ENCODE measurements at places on chromosomes 11 and 22.

DNA sequence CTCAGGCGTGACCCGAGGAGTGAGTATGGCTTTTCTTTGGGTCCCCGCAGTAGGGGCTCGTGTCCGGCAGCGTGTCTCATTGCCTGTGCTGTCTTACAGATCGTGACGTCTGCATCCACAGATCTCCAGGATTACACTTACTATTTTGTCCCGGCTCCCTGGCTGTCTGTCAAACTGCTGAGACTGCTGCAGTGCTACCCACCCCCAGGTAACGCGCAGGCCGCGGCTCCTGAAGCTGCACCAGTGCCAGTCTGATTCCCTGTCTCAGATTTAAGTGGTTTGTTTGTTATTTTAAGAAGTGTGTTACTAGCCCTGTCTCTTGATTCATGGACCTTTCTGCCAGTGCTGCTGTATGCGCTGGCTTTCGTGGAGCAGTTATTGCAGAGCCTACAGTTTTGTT is 52.0 kb downstream of the MUC6 start:
- no peak for DNase-seq

GRCh38 chr11:5096011-5096410 is 26.6 kb downstream of the OR52E1 start:
- DNase-seq, result no peak

DNA sequence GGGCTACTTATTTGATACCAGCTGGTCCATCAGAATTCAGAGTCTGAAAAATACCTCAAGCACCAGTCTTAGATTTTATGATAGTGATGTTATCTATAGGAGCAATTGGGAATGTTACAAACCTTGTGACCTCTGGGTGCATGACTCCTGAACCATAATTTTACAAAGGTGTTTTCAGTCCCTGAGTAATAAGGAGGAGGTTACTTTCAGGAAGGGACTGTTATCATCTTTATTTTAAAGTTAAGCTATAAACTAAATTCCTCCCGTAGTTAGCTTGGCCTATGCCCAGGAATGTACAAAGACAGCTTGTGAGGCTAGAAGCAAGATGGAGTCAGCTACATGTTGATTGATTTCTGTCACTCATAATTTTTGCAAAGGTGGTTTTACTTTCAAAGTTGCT is 101.9 kb downstream of the UVRAG start:
- DNase-seq, result no peak

- DNase-seq, result no peak
These were observed 33.4 kb upstream of the LYVE1 start for GRCh38 chr11:10601837-10602236.

- no peak for DNase-seq
These were observed 60.7 kb upstream of the CSNK2A3 start for GRCh38 chr11:11413776-11414175.

GRCh38 chr11:76206077-76206326 is 300 bp downstream of the WNT11 start:
- DNase-seq, result no peak

GRCh38 chr22:50544078-50544745 is 1.5 kb upstream of the KLHDC7B start:
- DNase-seq, result peak; percentile 79

DNA sequence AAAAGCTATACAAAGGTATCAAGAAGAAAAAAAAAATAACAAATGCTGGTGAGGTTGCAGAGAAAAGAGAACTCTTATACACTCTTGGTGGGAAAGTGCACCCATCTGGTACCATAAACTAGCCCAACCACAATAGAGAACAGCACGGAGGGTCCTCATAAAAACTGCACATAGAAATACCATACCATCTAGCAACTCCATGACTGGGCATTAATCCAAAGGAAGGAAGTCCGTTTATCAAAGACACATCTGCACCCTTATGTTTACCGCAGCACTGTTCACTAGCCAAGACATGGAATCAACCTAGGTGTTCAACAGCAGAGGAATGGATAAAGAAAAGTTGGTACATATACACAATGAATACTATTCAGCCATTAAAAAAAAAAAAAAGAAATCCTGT is 10.8 kb upstream of the CLDN5 start:
- DNase-seq, result no peak

GRCh38 chr22:42287174-42287890 is 16.9 kb upstream of the TCF20 start:
- DNase-seq, result no peak

DNA sequence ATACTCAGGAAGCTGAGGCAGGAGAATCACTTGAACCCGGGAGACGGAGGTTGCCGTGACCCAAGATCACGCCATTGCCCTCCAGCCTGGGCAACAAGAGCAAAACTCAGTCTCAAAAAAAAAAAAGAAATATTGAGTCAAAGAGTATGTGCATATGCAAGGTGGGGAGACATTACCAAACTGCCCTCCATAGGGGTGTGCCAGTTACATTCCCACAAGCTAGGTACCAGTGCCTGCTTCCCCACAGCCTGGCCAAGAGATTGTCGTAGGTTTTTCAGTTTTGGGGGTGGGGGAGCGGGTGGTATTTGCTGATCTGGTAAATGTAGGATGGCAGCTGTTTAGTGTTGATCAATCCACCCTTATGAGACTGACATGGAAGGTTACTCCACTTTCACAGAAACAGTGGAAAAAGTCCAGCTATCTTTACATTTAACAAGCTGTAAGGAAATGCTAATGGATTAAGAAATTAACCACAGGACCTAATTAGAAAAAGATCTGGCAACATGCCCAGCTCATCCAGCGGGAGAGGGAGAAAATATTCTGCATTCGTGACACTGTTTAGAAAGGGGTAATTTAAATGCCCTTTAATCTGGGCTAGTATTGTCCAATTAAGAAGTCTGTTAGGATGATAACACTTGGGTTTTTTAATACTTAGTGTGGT is 89.4 kb downstream of the PACS1 start:
- no peak for DNase-seq

DNA sequence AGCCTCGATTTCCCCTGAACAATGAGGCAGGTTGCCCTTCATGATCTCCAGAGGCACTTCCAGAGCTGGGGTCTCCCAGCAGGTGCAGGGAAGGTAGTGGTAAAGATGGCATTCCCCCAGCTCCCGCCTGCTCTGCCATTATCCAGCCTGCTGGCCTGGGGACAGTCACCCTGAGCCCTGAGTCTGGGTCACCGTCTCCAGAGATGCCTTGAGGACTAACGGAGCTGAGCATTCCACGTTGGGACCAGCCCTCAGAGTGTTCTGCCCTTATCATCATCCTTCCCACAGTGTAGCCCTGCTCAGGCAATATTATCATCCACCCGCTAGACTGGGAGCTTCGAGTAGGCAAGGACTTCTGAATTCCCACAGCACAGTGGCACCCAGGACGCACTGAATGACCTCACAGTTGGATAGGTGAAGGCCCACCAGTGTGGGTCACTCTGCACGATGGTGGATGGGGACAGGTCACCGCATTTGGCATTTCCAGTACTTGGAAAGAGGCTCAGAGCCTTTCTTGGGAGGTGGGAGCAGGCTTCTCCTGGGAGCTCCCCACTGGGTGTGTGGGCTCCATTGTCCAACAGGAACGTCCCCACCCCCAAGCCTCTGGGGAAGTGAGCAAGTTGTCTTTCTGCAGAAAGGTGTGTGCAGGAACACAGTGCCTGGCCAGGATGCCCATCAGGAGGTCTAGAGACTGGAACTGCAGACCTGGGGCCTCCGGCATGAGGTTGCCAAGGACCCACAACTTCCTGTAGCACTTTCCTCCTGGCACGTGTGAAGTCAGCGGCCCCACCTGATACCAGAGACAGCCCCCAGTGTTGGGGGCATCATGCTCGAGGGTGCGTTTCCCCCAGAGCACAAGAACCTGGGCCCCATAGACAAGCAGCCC is 51.4 kb upstream of the WNT7B start:
- DNase-seq, result no peak

- DNase-seq, result no peak
These were observed 5.3 kb downstream of the GAS2 start for GRCh38 chr11:22671751-22672150.

GRCh38 chr22:26593763-26594162 is 3.8 kb upstream of the TPST2 start:
- no peak for DNase-seq

DNA sequence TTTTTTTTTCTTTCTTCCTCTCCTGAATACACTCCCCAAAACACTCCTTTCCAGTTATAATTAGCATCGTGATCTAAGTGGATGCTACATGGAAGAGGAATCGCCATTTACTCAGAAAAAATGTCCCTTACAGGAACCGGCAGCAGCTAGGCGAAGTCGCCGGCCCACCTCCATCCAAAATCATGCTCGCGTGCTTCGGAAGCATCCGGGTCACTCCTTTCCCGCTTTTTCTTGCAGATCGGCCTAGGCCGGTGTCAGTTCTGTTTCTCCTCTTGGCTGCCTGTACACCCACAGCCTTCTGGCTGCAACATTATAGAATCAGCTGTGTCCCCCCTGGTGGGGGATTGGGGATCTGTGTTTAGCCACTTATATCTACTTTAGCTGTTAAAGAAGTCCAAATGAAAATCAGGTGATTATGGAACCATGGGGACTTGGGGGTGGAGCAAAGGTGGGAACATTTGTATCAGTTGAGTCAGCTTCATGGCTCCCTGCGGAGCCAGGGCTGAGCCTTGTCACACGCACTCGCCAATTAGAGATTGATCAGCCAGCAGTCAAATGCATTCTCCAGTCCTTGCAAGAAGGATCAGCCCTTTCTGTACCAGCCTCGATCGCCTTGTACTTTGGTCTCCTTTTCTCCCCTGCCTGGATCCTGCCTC is 36.3 kb downstream of the ASRGL1 start:
- no peak for DNase-seq

GRCh38 chr11:45754261-45754709 is 50.7 kb upstream of the SLC35C1 start:
- DNase-seq, result no peak

DNA sequence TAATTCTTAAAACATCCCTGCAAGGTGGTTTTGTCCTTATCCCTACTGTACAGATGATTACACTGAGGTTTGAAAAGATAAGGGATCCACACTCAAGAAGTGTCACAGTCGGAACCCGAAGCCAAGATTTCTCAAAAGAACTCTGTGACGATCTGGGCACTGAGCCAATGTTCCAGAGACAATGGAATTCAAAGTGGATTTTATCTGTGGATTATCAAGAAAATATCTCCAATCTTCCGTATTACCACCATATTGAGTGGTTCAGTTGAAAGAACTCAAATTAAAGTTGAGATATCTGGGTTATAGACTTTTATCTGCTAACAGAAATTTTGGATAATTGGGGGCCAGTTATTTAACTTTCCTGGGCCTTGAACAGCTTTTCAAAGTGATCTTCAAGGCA is 100.0 kb upstream of the GRAMD1B start:
- DNase-seq, result no peak

- no peak for DNase-seq
These were observed 16.5 kb upstream of the WT1 start for GRCh38 chr11:32451808-32452207.

GRCh38 chr22:44819966-44820631 is 67.7 kb downstream of the ARHGAP8 start:
- DNase-seq, result no peak

GRCh38 chr22:27761665-27762064 is 39.9 kb downstream of the MN1 start:
- no peak for DNase-seq

- no peak for DNase-seq
These were observed 79.4 kb downstream of the PRR5L start for GRCh38 chr11:36375353-36376008.

DNA sequence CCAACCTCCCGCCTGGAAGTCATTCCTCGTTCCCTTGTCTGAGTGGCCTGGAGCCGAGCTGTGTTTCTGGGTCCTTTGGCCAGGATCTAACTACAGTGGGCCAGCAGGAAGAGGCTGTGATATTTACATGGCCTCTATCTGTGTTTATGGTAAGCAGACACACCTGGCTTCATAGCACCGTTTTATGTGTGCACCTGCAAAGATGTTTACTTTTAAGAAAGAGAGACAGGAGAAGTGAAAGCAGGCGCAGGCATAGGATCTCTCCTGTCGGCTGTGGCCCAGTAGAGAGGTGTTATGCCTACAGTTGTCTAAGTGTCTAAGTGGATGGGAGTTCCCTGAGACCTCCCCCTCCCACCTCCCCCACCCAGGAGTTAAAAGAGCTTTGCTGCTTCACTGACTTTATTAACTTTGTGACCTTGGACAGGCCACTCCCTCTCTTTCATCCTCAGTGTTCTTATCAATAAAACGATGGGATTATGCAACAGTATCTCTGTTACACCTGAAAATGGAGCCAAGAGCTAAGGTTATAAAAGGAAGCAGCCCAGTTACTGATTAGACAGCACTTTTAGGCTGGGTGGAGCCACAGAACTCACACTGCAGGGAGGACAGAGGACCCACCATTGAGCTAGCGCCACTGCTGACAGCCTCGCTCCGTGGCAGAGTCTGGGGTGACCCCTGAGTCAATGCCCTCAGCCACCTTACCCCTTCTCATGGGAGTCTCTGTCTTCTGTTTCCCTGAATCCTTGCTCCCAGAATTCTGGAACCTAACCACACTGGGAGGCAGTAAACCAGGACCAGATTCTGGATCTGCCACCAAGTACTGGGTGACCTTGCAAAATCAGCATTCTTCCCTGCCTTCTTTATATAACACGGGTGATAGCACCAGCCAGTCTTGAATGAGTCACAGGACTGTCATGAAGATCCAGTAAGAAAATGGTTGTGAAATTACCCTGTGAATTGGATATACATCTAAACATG is 22.0 kb downstream of the ST14 start:
- no peak for DNase-seq

- no peak for DNase-seq
These were observed 5.5 kb upstream of the SELENOH start for GRCh38 chr11:57735619-57736298.

DNA sequence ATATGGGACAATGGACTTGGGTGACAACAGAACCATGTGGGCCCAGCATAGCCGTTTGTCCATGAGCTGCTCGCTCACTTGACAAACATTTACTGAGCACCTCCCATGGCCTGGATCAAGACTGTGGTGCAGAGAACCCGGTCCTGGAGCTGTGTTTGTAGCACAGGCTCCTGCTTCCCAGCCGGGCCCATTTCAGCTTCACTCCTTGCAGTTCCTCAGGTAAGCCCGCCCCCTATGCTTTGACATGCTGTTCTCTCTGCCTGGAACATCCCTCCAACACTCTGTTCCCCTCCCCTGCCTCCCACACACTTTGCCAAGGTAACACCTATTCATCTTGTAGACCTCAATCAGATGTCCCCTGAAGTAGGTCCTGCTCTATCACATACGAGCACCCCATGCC is 19.3 kb upstream of the IGSF22 start:
- DNase-seq, result no peak

GRCh38 chr22:49334449-49334789 is 493.3 kb downstream of the BRD1 start:
- no peak for DNase-seq

- no peak for DNase-seq
These were observed 3.5 kb downstream of the ZDHHC24 start for GRCh38 chr11:66542362-66542761.

DNA sequence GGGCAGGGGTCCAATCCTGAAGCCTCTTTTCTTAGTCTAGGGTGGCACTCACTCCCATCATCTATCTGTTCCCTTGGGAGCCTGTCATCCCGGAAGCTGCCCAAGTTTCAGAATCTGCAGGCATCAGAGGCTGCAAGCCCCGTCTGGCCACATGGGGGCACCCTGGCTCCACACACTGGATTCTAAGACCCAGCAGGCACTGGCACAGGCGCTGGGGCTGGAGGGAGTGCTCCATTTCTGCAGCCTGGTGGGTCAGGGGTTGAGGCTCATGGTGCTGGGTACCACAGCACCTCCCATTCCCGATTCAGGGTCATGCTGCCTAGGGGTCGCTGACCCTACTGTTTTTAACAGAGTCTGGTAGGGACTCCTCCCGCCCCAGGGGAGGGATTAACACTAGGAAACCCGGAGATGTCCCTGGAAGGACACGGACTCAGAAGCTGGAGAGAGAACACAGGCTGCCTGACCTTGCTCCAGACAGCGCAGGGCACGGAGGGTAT is 243.9 kb upstream of the SYN3 start:
- peak; percentile 58 for DNase-seq

Data from HL-60 (cell line).